ENCODE measurements at places on chromosomes 4 and X. TPM values are rescaled to one million over a fixed set of nuclear protein-coding genes. Genes with fewer than 3 reads are reported as not detected.

DNA sequence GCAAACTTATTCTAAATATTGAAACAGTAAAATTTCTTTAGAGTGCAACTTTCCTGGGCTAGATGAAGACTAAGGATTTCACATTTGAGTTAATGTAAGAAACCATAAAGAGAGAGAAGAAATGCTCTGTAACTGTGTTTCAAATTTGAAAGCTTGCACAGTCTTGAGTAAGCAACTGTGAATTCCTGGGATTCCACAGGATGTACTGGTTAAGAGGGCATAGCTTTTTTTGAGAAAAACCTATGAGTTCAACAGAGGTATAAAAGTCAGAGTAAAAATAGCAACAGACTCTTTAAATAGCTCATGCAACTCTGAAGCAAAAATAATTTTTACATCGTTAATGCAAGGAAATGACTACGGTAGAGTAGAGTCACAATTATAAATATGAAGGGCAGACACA is 25.5 kb downstream of the ZNF330 start:
- no peak for DNase-seq
- no peaks in the 10 kb centered on the region for H3K4me1 ChIP-seq
- no peak overlapping the region for H3K27ac ChIP-seq
- no peak overlapping the region for H3K4me3 ChIP-seq
- no peaks in the 10 kb centered on the region for H3K27me3 ChIP-seq

DNA sequence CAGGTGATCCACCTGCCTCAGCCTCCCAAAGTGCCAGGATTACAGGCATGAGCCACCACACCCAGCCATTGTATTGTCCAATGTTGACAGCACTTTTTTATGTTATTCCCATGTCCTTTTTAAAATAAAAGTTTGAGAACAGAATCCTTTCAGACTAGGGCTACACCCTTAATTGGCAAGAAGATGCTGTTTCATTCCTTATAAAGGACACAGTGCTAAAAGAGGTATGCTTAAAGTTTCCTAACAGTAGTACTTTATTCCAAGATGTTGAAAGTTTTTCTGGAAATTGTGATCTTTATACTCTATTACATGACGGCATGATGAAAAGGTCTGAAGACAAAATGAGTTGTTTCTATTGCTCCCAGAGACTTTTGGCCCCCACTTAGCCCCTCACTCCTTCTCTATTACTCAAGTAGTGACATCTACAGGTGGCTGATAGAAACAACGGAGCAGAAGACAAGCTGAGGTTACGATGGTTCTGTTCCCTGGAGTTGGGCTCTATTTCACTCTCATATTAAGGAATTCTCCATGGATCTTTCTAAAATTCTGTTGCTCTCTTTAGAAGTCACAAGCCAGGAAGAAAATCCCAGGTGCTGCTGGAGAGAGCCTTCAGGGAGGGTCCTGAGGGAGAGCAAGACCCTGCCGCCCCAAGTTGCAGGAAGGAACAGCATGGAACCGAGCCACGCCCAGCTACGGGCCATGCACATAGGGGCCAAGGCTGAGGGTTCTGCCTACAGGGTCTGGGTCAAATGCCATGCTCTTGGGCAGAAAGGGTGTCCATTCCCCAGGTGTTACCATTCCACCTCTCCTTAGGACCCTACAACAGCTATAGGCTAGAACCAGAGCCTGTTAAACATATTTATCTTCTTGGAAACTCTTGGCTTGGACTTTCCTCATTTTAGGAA is 22.8 kb downstream of the RPL9 start:
- no peaks in the 10 kb centered on the region for H3K4me1 ChIP-seq
- no peak for DNase-seq
- H3K27ac ChIP-seq: no peak overlapping the region
- no peaks in the 10 kb centered on the region for H3K36me3 ChIP-seq
- no peaks in the 10 kb centered on the region for H3K27me3 ChIP-seq

DNA sequence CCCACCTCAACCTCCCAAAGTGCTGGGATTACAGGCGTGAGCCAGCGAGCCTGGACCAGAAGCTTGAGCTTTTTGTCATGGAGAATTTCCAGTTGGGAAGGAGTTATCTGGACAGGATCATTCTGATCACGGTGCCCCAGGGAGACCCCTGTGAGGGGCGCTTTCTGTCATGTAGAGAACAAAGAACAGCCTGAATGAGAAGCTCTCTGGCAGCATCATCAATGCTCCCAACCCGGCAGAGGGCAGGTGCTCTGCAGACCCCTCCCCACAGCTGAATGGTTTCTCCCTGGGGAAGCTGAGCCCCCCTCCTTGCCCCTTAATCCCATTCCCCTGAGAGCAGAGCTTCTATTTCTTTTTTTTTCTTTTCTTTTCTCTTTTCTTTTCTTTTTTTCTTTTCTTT is 7.3 kb upstream of the CSF2RA start:
- no peak for DNase-seq
- no peak overlapping the region for H3K27ac ChIP-seq
- no peaks in the 10 kb centered on the region for H3K36me3 ChIP-seq
- H3K4me3 ChIP-seq: no peak overlapping the region

DNA sequence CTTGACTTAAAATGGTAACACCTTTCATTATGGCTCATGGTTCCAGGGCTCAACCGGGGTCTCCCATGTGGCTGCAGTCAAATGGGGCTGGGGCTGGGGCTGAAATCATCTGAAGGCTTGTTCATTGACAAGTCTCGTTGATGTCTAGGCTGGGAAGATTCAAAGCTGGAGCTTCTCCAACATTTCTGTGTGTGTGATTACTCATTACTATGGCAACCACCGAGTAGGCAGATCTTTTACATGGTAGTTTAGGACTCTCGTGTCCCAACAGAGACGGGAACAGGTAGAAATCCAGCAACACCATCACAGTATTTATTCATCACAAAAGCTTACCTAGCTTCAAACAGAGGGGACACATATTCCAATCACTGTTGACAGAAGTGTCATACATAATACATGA is 7.8 kb downstream of the YTHDC1 start:
- peaks cover 22% of the 10 kb centered on the region for H3K4me1 ChIP-seq
- peaks cover 3% of the 10 kb centered on the region for H3K36me3 ChIP-seq
- H3K27me3 ChIP-seq: no peaks in the 10 kb centered on the region
- DNase-seq: no peak
- no peak overlapping the region for H3K27ac ChIP-seq

- H3K4me1 ChIP-seq: no peaks in the 10 kb centered on the region
- H3K27me3 ChIP-seq: no peaks in the 10 kb centered on the region
- H3K36me3 ChIP-seq: no peaks in the 10 kb centered on the region
Measured at GRCh38 chr4:2400841-2401609, 17.4 kb downstream of the ZFYVE28 start.

DNA sequence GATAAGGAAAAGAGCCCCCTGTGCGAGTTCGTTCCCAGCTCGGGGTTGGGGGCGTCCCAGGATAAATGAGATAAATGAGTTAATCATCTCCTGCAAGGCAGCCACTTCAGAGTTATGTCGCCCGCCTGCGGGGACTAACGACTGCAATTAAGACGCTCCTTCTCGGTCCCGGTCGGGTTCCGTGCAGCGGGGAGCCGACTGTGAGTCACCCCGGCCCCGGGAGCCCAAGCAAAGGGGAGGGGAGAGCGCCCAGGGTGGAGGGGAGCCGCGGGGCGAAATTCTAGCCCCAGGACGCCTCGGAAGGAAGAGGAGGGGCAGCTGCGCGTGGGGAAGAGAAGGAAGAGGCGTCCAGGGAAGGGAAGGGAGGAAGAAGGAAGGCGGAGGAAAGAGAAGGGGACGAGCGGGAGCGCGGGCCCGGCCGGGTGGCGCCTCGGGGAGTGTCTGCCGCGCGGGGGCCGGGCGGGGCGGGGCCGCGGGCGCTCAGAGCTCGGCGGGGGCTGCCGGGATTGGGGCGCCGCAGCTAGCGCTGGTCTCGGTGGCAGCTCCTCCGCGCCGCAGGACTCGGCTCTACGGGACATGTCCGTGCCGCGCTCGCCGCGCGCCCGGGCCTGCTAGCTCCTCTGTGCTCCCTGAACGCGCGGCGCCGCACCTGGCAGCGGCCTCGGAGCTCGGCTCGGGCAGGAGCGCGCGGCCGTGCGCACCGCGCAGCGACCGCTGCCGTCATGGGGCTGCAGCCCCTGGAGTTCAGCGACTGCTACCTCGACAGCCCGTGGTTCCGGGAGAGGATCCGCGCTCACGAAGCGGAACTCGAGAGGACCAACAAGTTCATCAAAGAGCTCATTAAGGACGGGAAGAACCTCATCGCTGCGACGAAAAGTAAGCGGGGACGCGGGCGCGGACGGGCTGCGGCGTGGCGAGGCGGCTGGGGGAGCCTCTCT is at the start of gene ARHGAP10:
Gene ARHGAP10, plus strand, starts transcription at position 509 of the 938 bp plus-strand sequence. Its CDS starts 214 bp downstream, at position 723.
- peak; percentile 37 for DNase-seq
- H3K27ac ChIP-seq: peak within 1 kb of the TSS; percentile 91
- no peaks in the 10 kb centered on the region for H3K4me1 ChIP-seq
- H3K36me3 ChIP-seq: no peaks in the 10 kb centered on the region
- no peaks in the 10 kb centered on the region for H3K27me3 ChIP-seq
- peak within 1 kb of the TSS; percentile 80 for H3K4me3 ChIP-seq

DNA sequence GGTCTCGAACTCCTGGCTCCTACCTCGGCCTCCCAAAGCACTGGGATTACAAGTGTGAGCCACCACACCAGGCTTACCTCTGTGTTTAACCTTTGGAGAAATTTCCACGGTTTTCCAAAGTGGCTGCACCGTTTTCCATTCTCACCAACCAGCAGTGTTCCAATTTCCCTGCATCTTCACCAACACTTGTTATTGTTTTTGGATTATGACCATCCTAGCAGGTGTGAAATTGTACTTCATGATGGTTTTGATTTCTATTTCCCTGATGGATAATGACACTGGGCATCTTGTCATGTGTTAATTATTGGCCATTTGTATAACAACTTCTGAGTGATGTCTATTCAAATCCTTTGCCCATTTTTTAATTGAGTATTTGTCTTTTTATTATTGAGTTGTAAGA is 2.7 kb upstream of the MAP3K15 start:
- H3K27me3 ChIP-seq: peaks cover 47% of the 10 kb centered on the region
- no peak for DNase-seq
- no peaks in the 10 kb centered on the region for H3K4me1 ChIP-seq
- no peaks in the 10 kb centered on the region for H3K36me3 ChIP-seq
- no peak overlapping the region for H3K4me3 ChIP-seq

DNA sequence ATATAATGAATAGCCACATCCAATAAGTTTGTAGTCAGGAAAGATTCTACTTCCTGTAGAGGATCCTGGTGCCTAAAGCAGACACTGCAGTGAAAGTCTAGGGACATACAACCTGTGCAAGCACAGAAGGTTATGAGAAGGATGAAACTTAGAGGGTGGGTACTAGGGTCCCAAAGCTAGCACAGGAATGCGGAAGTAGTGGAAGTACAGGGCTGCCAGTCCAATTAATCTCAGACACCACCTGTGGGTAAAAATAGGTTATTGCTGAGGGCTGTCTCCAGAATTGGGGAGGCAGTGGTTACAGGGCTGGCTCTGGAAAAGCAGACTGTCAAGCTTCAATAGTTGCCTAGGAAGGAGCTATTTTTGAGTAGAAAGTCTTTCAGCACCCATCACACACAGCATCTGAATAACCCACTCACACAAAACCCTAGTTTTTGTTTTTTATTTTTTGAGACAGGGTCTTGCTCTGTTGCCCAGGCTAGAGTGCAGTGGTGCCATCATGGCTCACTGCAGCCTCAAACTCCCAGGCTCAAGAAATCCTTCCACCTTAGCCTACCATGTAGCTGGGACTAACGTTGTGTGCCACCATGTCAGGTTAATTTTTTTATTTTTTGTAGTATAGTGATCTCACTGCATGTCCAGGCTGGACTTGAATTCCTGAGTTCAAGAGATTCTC is 50.8 kb upstream of the ELF2 start:
- H3K27me3 ChIP-seq: no peaks in the 10 kb centered on the region
- no peaks in the 10 kb centered on the region for H3K4me1 ChIP-seq
- no peak overlapping the region for H3K4me3 ChIP-seq

DNA sequence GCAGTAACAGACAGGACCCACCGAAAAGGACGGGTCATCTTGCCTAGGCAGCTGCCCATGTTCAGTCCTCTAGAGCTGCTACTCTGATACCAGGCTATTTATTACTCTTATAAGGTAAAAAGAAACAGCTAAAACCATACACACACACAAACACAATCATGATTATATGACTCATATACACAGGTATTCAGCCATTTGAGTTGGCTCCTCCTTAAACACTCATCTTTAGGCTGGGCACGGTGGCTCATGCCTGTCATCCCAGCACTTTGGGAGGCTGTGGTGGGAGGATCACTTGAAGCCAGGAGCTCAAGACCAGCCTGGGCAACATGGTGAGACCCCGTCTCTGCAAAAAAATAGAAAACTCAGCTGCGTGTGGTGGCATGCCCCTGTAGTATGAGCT is 76.6 kb downstream of the F11 start:
- no peak overlapping the region for H3K4me3 ChIP-seq
- H3K27me3 ChIP-seq: no peaks in the 10 kb centered on the region
- no peak for DNase-seq
- H3K36me3 ChIP-seq: no peaks in the 10 kb centered on the region
- H3K27ac ChIP-seq: no peak overlapping the region

- no peaks in the 10 kb centered on the region for H3K4me1 ChIP-seq
- no peak for DNase-seq
- H3K36me3 ChIP-seq: no peaks in the 10 kb centered on the region
- no peak overlapping the region for H3K27ac ChIP-seq
- no peaks in the 10 kb centered on the region for H3K27me3 ChIP-seq
- no peak overlapping the region for H3K4me3 ChIP-seq
Measured at GRCh38 chrX:7801711-7802110, 41.3 kb upstream of the VCX start.

Gene SYP
- 2.7 TPM for total RNA-seq

- H3K4me1 ChIP-seq: no peaks in the 10 kb centered on the region
- H3K36me3 ChIP-seq: no peaks in the 10 kb centered on the region
- no peak for DNase-seq
Measured at GRCh38 chr4:16197876-16198665, 28.2 kb downstream of the TAPT1 start.

Gene MXRA5
- 2.1 TPM for total RNA-seq

Gene F8
- total RNA-seq: 16.1 TPM

DNA sequence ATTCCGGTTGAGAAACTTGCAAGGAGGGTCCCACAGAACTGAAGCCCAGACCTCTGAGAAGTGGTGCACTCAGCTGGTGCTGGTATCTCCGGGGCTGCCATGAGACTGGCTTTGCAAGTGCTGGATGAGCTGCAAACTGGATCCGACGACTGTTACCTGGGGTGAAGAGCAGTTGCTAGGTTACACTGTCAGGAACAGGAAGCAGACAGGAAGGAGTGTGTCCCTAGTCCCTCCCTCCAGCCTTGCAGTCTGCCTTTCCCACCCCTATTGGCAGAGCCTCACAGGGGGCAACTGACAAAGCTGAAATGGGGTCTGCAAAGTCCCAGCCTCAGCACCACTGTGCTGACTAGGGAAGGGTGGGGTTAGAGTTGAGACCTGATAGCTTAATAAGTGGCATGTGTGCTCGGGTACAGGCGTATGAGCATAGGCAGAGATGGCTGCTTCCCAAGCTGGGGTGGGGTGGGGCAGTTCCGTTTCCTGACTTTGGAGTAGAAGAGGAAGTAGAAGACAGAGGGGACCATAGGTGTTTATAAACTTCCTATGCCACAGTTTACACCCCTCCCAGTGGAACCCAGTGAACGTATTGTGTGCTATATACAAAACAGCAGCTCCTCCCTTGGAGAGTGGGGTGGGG is 18.0 kb downstream of the PPEF1 start:
- H3K36me3 ChIP-seq: no peaks in the 10 kb centered on the region
- no peak overlapping the region for H3K27ac ChIP-seq
- no peaks in the 10 kb centered on the region for H3K27me3 ChIP-seq
- no peak for DNase-seq
- no peaks in the 10 kb centered on the region for H3K4me1 ChIP-seq

- no peaks in the 10 kb centered on the region for H3K36me3 ChIP-seq
- no peak for DNase-seq
- no peaks in the 10 kb centered on the region for H3K27me3 ChIP-seq
- H3K27ac ChIP-seq: no peak overlapping the region
Measured at GRCh38 chr4:150518559-150518958, 63.4 kb upstream of the MAB21L2 start.

Gene LAGE3
- total RNA-seq: 38.0 TPM
